Daoy (cell line): ENCODE measurements at places on chromosomes 2 and 18. TPM values are rescaled to one million over a fixed set of nuclear protein-coding genes. Genes with fewer than 3 reads are reported as not detected.

GRCh38 chr2:130820279-130820861, 16.3 kb upstream of the ARHGEF4 start:
- DNase-seq = peak; percentile 43

DNA sequence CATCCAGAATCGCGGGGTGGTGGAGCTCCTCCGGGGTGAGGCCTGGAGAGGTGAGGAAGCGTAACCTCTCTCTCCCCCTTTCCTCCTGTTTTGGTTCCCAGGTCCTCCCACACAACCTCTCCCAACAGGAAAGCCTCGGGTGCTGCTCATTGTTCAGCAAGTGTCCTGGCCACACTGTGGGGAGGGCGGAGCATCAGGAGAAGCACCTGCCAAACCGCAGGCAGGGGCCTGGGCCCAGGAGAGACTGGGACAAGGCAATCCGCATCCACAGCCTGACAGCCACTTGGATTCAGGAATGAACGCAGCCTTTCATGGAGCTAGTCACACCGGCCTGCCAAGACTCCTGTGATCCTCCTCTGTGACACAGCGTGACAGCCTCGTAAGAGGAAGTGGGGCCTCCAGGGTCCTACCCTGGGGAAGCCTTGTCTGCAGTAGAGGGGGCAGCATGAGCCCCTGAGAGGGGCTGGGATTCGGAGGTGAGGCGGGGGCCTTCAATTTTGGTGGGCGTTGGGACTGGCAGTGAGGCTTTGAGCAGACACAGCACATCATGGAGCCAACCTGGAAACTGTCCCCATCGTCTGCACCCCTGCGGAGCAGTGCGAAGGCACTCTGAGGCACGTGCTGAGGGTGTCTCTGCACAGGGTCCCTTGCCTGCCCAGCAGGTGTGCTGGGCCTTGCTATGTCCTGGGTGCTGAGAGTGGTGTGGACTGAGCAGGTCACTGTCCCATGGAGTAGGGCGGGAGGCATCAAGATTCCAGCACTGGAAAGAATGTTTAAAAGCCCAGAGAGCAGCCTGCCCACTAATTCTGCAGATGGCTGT, 62.2 kb downstream of the EDAR start:
- no peak for DNase-seq

GRCh38 chr2:191151331-191151730, 537 bp upstream of the STAT4 start:
- no peak for DNase-seq

- DNase-seq = peak; percentile 11
Observed at GRCh38 chr2:218569661-218570500, 1.2 kb downstream of the CNOT9 start.

The TTC27 gene
- total RNA-seq = 52.1 and 63.7 TPM in 2 replicates

The TMEM37 gene
- total RNA-seq = not detected in 2 replicates

The GKN1 gene
- not detected in 2 replicates for total RNA-seq

The LAPTM4A gene
- total RNA-seq = 118 and 120 TPM in 2 replicates
